ENCODE measurements at places on chromosomes 11 and 22.

DNA sequence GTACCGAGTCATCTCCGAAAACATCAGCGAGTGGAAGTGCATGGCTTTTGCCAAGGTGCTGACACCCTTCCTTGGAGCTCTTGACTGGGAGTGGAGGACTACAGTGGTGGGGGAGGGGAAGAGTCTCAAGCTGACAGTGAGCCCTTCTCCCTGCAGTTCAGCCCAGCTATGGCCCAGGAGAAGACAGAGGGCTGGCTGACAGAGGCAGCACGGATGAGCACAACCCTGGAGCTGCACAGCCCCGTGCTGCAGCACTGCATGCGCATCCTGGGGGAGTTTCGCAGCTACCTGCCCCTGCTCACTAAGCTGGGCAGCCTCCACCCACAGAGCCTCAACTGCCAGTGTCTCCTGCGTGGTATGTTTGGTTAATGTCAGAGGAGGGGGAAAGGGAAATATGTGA is 41.4 kb downstream of the DNHD1 start:
- no peak for DNase-seq

DNA sequence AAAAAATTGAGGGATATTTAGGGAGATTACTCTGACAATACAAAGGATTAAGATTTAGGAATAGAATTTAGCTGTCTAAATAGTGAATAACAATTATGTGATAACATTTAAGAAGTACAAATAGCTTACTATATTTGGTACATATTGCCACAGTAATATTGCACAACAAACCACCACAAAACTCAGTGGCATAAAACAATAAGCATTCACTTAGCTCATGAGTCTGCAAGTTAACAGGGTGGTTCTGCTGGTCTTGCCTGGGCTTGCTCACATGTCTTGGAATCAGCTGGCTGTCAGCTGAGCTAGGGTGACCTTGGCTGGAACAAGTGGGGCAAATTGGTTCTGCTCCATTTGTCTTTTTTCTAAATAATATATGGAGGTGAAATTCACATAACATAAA is 115.1 kb downstream of the DCDC1 start:
- no peak for DNase-seq

DNA sequence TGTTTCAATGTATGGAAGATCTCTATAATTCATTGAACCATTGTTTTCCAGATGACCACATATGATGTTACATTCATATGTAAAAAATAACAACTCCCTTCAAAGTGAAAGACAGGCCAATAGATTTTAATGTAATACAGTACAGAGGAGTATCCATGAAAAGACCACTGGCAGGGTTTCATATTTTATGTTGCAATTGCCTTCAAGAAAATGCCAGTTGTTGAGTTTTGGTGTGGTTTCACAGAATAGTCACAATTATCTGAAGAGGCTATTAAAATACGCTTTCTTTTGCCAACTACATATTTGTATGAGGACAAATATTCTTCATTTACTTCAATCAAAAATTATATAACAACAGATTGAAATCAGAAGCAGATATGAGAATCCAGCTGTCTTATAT is 14.3 kb downstream of the AMOTL1 start:
- no peak for DNase-seq

DNA sequence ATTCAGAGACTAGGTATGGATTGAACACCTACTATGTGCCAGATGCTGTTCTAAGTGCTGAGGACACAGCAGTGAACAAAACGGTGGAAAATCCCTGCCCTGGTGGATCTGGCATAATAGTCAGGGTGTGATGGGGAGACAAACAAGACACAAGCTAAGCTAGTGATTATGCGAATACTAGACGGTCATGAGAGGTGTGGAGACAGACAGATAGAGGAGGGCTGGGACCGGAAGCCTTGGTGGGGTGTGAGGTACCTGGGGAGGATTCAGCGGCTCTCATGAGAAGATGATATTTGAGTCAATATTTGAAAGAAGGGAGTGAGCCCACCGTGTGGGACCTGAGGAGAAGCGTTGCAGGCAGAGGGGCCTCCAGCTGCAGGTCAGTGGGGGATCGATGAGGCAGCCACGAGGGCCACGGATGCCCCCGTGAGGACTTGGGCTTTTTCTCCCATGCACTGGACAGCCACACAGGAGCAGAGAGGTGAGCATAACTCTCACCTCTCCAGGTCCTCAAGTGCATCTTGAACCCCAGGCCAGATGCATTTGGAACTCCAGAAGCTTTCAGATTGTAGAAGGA is 4.7 kb downstream of the CD5 start:
- DNase-seq = no peak

DNA sequence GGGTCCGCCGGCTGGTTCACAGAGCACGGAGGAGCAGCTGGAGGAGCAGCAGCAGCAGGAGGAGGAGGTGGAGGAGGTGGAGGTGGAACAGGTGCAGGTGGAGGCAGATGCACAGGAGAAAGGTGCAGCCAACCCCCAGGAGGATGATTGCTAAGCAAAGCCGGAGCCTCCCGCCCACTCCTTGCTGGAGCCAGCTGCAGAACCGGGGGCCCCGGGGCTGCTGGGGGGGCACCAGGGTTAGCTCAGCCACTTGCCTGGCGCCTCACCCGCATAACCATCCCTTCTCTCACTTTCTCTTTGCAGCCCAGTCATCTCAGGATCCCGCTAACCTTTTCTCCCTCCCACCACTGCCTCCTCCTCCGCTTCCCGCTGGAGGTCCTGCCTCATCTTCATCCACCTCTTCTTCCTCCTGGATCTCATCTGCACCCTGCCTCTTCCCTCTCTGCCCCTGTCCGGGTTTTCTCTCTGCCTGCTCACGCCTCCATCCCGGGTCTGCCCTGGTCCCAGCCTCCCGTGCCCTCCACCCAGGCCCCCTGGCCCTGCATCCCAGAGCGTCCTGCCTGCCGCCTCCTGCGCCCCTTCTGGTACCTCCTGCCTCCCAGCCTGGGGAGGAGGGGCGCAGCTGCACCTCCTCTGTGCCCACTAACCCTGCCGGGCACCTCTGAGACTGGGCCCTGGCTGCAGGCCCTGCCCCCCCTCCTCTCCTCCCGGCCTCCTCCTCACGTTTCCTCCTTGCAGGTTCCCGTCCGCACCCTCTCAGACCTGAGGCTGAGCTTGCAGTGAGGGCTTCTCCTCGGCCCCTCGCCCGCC is 9.5 kb downstream of the KCTD17 start:
- DNase-seq = no peak

- no peak for DNase-seq
Observed at GRCh38 chr11:14645985-14646900, 2.6 kb downstream of the PDE3B start.

- no peak for DNase-seq
Observed at GRCh38 chr11:70364745-70365543, 33.4 kb upstream of the CTTN start.

DNA sequence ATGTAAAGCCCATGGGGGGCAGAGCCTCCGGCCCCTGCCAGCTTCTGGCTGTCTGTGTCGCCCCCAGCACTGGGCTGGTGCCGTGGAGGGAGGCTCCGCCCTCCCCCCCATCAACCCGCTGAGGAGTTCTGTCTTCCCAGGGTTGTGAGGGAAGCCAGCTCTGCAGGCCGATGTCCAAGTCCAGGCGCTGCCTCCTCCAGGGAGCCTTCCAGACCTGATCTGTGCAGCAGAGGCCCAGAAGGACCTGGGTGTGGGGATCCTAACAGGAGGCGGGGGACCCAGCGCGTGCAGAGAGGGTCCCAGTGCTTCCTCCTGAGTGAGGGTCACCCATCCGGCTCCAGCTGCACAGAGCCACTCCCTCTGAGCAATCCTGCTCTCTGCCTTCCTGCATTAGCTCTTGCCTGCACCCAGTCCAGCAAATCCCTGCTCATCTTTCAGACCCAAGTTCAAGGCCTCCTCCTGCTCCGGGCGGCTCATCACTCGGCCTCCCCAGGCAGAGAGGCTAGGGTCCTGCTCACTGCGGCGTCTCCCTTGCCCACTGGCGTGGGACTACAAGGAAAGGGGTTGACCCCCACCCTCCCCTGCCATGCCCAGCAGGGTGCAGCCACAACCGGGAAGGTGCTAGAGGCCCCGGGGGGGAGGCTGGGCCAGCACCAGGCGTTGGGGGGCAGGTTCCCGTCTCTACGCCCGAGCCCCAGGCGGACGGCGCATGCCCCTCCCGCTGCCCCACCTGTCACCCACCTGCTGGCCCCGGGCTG is 16.4 kb downstream of the PRR33 start:
- no peak for DNase-seq

DNA sequence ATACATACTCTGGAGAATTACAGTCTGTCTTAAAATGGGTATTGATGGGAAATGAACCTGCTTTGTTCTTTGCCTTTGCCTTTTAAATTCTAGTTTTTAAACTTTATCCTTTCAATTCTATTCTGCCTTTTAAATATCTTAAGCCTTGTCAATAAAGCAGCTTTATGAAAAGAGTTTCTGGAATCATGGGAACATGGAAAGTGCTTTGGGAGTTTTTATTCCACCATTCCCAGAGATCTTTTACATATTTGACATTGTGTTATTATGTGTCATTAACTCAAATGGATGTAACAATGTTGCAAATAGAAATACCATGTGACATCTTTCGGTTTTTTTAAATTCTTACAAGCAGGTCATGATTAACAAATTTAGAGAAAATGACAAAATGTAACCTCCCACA is 555.7 kb upstream of the ANO3 start:
- DNase-seq = no peak

DNA sequence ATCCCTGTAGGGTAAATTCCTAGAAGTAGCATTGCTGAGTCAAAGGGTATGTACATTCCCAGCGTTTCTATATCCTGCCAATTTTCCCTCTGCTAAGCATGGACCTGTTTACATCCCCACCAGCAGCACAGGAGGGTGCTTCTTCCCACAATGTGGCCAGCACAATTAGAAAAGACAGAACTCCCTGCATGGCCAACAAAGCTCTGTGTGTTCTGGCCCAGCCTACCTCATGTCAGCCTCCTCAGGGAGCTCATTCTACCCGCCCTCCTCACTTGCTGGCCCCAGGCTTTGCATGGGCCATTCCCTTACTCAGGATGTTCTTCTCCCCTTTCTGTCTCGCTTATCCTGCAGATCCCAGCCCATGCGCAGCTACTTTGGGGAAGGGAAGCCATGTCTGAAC is 186.1 kb downstream of the DSCAML1 start:
- DNase-seq = no peak

DNA sequence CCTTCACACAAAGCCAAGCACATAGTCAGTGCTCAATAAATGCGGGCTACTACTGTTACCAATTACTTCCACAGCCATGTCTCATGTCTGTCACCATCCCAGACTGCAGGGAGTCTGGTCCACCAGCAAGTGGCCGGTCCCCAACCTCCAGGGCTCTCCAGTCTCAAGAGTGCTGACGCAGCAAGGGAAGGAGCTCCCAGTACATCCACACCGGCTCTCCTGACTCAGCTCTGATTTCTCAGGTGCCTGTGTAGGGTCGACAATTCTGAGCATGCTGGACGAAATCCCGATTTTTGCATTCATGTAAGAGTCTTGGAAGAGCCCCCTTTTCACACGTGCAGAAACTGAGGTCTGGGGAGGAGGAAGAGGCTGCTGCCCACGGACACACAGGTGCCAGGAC is 10.3 kb upstream of the NEFH start:
- no peak for DNase-seq

DNA sequence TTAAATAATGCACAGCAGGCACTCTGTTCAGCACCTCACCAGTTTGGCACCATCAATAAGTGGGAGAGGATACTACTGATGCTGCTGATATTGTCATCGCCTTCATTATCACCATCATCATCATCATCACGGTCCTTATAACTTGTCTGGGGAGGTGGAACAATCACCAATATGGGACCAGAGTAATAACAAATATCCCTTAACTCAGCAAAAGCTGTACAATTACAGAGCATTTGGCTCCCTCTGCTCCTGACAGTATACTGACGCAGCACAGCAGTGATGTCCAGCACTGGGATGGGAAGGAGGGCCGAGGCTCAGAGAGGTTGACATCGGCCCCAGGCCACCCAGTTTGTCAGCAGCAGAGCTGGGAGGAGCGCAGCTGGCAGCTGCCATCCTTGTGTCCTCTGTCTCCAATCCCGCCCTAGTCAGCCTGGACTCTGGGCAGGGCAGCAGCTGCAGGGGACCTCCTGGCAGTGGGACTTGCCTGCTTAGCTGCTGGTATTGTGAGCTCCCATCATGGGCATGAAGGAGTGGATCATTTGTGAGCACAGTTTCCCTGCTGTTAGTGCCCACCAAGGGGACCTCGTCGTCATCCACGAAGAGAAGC is 90.0 kb downstream of the DHCR7 start:
- no peak for DNase-seq

- no peak for DNase-seq
Observed at GRCh38 chr11:121489823-121490222, 37.1 kb upstream of the SORL1-AS1 start.

- no peak for DNase-seq
Observed at GRCh38 chr22:45238076-45238956, 2.4 kb downstream of the KIAA0930 start.

DNA sequence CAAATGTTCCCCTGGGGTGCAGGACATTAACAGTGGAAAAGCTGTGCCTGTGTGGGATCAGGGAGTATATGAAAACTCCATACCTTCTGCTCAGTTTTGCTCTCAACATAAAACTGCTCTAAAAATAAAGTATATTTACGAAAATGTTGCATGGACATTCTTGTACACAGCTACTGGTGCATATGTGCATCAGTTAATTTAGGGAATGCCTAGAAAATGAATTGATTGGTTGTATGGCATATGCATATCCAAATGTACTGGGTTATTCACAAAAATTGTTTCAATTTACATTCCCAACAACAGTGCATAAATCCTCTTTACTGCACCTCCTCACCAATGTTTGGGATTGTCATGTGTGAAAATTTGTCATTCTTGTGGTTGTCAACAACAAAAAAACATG is 251.1 kb upstream of the MPPED2 start:
- no peak for DNase-seq

- no peak for DNase-seq
Observed at GRCh38 chr11:67117176-67117575, 1.9 kb upstream of the KDM2A start.

DNA sequence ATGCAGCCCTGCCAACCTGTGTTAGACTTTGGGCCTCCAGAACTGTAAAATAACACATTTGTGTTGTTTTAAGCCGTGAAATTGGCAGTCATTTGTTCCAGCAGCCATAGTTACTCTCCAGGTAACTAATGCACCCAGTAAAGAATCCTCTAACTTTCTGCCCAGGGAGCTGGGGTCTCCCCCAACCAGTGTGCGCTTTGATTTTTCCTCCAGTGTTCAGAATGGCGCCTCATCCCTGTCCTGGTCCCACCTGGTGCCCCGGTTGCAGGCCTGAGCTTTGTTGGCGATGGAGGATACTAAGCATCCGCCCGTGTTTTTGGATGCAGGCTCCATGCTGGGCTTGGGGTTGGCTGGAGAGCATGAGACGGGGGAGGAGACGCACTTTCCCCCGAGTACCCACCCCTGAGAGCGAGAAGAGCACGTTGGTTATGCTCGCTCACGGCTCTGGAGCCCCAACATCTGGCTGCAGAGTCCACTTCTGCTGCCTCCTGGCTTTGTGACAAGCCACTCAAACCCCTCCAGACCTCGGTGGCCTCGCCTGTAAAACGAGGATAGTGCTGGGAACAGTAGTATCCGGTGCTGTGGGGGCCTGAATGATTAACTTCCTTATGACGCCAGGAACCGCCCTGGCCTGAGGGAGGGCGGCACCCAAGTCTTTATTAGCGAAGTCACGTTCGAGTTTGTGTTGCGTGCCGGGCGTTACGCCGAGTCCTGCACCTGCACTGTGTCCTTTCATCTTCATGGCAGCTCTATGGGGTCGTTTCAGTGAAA is 25.8 kb downstream of the MRGPRD start:
- DNase-seq = no peak

Measured in HuH-7.5 (cell line).